ENCODE measurements at places on chromosomes 4 and X.

DNA sequence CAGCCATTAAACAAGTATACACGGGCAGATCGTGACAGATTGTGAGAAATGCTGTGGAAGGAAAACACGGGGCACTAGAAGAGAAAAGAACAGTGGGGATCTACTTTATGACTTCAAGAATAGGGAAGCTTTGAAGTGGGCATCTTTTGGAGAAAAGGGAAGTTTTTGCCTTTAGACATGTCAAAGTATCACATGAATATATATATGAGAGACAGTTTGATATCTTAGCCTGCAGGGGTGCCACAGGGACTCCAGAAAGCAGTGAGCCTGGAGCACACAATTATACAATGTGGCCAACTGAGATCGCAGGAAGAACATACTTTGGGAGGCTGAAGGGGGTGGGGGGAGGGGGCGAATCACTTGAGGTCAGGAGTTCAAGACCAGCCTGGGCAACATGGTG lies 35.7 kb downstream of the RELL1 start:
- DNase-seq: no peak

DNA sequence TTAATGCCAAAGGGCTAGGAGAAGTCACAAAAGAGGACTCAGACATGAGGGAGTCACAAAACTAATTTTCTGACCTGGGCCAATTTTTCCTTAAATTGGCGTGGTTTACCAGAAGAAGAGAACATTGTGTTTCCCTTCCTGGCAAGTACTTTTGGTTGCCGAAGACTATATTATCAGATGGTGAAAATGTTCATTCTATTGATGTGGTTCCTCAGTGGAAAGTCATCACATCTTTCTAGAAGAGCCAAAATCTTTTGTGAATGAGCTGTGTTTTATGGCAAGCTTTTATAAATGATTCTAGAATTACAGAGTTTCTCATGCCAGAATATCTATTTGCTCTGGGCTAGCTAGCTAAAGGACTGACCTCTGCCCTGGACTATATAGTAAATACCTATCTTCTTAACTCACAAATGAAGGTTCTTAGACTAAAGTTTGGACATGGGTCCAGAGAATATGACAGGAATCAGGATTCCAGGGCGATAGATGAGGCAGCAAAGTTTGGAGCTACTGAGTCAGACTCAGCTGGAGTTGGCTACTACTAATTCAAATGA lies 288.9 kb downstream of the IL1RAPL2 start:
- no peak for DNase-seq

DNA sequence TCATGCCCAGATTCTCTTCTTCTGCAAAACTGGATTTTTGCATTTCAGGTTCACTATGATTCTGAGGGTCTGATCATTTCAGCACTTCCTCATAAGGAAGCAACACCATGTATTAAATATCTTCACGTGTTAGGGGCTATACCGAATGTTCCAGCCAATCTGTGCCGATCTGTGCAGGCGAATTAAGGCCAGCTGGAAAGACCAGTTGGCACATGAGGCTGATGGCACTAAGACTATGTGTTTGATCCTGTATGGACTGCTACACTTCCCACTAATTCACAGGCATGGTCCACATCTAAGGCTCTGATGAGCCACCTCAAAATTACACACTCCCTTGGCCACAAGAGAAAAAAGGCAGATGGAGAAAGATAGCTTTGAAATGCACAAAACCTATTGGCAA lies 28.8 kb downstream of the KDR start:
- no peak for DNase-seq

DNA sequence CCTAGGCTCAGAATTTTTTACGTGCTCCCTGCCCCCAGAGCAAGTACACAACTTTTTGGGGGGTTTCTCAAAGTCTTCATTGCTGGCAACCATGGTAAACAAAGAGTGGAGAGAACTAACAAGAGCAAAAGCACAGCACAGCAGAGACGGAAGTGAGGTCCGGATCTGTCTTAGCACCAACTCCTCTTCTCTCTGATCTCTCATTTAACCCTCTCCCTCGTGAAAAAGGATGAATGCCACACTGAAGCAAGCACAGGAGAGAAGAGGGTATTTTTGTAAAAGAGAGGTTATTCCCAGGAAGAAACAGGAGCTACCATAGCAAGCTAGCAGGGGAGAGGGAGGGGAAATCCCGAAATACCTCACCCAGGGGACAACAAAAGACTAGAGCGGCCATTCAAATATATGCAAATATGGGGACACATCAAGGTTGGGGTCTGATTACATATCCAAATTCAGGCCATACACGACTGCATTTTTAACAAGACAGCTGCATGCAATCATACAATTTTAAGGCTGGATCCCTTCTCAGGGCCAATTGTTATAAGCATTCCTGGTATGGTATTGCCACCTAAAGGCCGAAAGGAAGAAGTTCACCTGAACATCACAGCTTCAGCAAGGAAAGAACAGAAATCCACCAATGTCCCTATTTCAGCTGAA lies 46.6 kb downstream of the CD40LG start:
- peak; percentile 75 for DNase-seq

GRCh38 chr4:103011378-103012025 lies 8.0 kb downstream of the SLC9B1 start:
- DNase-seq: no peak

GRCh38 chr4:93409035-93409434 lies 419.5 kb upstream of the ATOH1 start:
- DNase-seq: no peak

GRCh38 chrX:120305531-120306141 lies 5.6 kb downstream of the TMEM255A start:
- DNase-seq: no peak

- peak; percentile 37 for DNase-seq
Observed at GRCh38 chr4:127586922-127587571, 45.7 kb upstream of the INTU start.

DNA sequence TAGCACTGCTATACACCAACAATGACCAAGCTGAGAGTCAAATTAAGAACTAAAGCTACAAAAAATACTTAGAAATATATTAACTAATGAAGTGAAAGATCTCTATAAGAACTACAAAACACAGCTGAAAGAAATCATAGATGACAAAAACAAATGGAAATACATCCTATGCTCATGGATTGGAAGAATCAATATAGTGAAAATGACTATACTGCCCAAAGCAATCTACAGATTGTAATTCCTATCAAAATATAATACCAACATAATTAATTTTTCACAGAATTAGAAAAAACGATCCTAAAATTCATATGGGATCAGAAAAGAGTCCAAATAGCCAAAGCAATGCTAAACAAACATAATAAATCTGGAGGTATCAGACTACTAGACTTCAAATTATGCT lies 87.8 kb downstream of the STARD8 start:
- DNase-seq: no peak

DNA sequence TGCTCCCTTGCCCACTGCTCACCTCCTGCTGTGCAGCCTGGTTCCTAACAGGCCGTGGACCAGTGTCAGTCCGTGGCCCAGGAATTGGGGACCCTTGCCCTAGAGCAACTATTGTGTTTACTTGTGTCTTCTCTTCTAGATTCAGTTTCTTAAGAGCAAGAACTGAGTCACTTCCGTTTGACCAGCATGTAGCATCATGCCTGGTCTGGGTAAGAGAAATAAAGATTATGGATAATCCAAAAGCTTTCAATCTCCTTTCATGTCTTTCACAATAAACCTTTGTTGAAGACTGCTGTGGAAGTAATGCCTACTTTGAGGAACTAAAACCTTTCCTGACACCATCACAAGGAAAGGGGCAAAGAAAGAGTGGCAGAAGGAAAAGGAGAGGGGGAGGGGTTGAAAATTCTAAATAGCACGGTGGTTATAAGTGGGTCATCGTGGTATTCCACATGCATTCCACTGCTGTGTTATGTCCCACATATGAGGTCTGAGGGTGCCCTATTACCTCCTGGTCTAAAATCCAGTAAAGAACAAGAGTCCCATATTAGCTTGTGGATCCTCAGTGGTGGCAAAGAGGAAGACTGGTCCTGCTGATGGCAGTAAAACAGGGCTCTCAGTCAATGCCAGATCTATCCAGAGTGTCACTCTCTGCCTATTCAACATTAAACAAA lies 133.4 kb downstream of the RASL11B start:
- DNase-seq: no peak

GRCh38 chrX:17632942-17633341 lies 104.4 kb upstream of the SCML1 start:
- no peak for DNase-seq

GRCh38 chrX:40484408-40485091 lies 96.2 kb upstream of the ATP6AP2 start:
- no peak for DNase-seq

GRCh38 chrX:134541906-134542305 lies 81.9 kb downstream of the HPRT1 start:
- DNase-seq: no peak

DNA sequence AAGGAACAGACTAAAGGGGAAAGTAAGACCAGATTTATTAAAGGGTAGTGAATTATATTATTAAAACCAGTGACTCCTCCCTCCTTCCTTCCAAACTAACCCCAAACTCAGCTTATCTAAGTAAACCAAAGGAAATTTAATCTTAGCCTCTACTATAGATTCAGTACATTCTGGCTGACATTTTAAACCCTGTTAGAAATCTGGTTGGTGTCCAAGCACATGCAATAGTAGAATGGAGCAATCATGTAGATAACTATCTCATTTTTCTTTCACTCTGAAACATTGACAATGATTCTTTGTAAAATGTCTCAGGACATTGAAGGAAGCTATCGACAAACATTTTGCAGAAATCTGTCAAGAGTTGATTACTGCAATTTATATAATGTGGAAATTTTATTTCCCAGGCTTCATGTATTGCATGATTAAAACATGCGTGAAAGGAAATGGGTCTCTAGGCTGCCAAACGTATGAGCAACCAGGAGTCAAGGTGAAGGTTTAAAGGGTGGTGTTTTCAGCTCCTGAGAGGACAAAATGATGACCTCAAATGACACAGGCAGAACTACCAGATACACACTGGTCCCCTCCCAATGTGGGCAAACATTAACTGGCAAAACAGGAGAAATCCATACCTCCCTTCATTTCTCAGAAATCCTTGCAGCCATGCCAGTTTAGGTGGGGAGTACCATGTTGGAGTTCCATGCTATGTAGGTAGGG lies 58.2 kb upstream of the RBM47 start:
- no peak for DNase-seq

GRCh38 chrX:53795576-53795975 lies 109.1 kb upstream of the HUWE1 start:
- DNase-seq: no peak

DNA sequence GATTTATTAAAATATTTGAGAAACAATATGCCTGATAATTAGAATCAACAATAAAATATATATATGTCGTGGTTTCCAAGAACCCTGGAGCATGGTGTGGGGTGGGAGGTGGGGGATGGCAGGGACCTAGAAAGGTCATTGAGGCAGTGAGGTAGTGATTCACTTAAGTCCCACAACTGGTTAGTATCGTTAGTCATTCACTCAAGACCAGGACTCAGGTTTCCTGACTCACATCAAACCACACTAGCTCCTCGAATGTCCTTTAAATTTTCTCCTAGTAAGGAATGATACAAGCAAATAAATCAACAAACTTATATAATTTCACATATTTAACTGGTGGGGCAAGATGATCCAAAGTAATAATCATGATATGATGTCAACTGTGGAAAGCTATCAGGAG lies 158.8 kb upstream of the AADAT start:
- no peak for DNase-seq

GRCh38 chr4:40003986-40004385 lies 26.3 kb upstream of the PDS5A start:
- DNase-seq: no peak

DNA sequence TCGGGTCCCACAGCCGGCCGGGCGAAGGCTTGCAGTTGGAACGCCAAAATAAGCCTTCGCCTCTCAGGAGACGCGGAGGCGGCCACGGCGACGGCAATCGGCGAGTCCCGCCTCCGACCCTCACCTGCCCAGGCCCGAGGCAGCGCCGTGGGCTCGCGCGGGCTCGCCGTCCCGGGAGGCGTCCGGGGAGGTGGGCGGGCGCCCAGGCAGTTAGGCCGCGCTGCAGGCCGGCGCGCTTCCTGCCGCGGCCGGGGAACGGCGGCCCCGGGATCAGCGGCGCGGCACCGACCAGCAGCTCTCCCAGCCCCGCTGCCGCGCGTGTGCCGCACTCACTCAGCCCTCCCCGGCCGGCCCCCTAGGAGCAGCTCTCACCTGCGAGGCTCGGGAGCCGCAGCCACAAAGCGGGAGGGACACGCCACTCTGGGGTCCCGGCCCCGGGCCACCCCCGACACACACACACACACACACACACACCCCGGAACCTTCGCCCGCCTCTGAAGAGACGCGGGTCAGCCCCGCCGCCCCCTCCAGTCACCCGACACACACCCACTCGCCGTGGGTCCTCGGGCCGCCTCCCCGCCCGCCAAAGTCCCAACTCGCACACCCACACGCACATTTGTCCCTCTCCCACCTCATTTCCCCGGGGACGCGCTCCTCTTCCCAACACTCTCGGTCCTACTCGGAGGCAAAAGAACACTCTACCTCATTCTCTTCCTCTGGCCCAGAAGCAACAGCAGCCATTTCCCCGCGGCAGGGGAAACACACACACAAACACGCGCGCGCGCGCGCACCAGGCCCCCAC lies at the start of gene CNOT6L:
Gene CNOT6L, minus strand, starts transcription at position 767 of the 802 bp plus-strand sequence. Its CDS starts 60 bp downstream, at position 707.
- peak; percentile 71 for DNase-seq

- no peak for DNase-seq
Observed at GRCh38 chrX:55450259-55450658, 1.7 kb upstream of the MAGEH1 start.

DNA sequence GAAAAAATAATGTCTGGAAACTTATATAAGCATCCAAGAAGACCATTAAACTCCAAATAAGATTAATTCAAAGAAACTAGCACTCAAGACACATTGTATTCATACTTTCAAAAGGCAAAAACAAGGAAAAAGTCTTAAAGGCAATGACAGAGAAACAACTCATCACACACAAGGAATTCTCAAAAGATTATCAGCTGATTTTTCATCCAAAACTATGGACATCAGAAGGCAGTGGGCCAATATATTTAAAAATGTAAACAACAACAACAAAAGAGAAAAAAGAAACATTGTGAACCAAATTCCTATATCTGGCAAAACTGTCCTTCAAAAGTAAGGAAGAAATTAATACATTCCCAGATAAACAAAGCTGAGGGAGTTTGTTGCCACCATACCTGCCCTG lies 711.4 kb upstream of the GALNTL6 start:
- no peak for DNase-seq

GRCh38 chrX:22952010-22952409 lies 47.8 kb upstream of the DDX53 start:
- no peak for DNase-seq

GRCh38 chr4:142402900-142403299 lies 443.2 kb downstream of the INPP4B start:
- DNase-seq: peak; percentile 60

DNA sequence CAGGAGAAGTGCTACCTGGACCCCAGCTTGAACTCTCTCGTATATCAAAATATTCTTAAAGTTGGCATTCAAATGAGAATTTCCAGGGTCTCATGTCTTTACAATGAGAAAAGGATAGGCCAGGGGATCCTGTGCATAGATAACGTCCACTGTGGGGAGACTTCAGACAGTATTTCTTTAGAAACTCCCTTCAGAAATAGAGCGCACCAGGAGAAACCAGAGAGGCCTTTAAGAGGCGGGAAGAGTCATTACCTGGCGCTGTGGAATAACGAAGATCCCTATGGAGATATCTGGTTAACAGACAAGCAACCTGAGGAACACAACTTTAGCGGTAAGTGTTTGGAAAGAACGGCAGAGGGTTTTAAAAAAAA lies 600 bp downstream of the RADX start:
- DNase-seq: peak; percentile 1

Measured in activated CD4-positive, alpha-beta T cell treated with anti-CD3 and anti-CD28 coated beads, Interleukin-10, Interleukin-2, amounts not matched to agents 100 ng/mL and 50 ng/mL, durations not matched to agents 16 hours and 8 hours (primary cell).